ENCODE measurements at places on chromosomes 16 and 17.

DNA sequence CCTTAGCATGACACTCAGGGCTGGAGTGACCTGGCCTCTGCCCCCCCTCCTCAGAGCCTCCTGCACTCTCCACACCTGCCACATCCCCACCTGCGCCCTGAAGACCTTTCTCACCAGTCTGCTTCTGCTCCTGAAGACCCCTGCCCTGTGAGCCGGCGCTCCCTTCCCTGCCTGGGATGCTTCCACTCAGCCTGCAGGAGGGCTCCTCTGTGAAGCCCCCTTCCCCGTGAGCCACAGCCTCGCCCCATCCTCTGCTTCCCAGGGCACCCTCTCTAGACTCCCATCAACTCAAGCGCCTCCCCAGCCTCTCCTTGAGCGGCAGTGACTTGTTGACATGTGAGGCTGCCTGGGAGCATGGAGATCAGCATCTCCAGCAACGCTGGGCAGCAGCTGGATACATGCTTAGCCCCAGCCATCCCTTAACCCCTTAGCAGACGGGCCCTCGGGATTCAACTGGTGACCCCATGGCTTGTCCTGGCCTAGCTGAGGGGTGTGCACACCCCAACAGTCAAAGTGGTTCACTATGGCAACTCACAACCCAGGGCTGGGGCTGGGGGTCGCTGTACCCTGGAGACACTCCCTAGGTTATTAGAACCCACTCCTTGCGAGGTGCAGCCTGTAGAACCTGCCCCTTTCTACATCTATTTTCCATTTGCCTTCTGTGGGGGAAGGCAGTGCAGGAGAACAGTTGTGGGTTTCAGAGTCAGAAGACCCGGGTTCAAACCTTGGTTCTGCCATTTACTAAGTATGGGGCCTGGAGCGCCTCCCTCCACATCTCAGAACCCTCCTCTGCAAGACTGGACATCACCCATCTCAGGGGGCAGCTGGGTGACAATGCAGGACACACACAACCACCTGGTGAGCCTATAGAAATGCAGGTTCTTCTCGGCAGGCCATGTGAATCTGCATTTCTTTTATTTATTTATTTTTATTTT is 21.5 kb downstream of the TMEM235 start:
- DNase-seq = no peak

- no peak for DNase-seq
Measured at GRCh38 chr17:1623057-1623630, 5.5 kb downstream of the SLC43A2 start.

DNA sequence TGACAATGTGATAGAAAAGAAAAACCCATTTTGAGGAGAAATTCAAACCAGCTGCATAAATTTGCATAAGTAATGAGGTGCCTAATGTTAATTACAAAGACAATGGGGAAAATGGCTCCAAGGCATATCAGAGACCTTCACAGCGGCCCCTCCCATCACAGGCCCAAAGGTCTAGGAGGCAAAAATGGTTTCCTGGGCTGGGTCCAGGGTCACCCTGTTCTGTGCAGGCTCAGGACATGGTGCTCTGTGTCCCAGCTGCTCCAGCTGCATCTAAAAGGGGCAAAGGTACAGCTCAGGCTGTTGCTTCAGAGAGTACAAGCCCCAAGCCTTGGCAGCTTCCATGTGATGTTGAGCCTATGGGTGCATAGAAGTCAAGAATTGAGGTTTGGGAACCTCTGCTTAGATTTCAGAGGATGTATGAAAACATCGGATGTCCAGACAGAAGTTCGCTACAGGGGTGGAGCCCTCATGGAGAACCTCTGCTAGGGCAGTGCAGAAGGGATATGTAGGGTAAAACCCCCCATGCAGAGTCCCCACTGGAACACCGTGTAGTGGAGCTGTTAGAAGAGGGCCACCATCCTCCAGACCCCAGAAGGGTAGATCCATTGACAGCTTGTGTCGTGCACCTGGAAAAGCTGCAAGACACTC is 40.6 kb downstream of the IKZF3 start:
- DNase-seq = no peak

DNA sequence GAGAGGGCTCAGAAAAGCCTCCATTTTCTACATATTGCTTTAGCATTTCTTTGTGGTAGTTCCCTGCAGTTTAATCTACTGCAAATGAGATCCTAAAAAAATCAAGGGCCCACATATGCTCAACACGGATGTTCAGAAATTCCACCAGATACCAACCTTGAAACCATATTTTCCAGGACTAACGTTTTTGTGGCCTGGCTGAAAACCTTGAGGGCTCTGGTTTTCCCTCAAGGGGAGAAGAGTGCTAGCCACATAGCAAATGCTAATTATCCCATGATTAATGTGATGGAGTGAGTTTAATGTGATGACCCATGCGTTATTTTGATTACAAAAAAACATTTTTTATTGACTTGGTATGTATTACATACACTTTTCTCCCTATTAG is 68.9 kb downstream of the SNX11 start:
- DNase-seq = no peak

- DNase-seq = peak; percentile 31
Measured at GRCh38 chr16:80718480-80719220, 85.7 kb downstream of the CDYL2 start.

DNA sequence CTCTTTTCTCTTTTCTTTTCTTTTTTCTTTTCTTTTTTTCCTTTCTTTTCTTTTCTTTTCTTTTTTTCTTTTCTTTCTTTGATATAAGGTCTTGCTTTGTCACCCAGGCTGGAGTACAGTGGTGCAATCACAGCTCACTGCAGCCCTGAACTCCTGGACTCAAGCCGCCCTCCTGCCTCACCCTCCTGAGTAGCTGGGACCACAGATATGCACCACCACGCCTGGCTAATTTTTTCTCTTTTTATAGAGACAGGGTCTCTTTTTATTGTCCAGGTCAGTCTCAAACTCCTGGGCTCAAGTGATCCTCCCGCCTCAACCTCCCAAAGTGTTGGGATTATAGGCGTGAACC is 145.8 kb downstream of the IRX3 start:
- no peak for DNase-seq

DNA sequence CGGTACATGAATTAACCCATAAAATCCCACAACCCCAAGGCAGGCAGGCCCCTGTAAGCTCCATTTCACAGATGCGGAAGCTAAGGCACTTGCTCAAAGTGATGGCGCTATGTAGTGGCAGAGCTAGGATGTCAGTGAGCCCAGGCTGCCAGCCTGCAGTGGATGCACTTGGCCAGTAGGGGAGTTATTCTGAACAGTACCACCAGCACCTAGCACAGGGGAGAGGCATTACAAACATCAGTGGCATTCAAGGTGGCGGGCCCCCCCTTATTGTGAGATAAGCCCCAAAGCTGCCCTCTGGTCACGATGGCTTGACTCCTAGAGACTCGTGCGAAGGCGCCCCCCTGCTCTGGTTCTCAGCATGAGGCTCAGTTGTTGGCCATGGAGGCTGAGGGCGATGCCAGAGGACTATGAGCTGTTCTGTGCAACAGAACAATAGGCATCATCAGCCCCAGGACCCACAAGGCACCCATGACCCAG is 33.8 kb downstream of the GTF3C1 start:
- no peak for DNase-seq

GRCh38 chr16:4534151-4534790 is 4.3 kb downstream of the CDIP1 start:
- DNase-seq = no peak

Measured in LoVo (cell line).